ENCODE measurements at places on chromosomes 1 and 21.

- no peak for DNase-seq
Observed at GRCh38 chr1:212098771-212099170, 63.2 kb downstream of the DTL start.

DNA sequence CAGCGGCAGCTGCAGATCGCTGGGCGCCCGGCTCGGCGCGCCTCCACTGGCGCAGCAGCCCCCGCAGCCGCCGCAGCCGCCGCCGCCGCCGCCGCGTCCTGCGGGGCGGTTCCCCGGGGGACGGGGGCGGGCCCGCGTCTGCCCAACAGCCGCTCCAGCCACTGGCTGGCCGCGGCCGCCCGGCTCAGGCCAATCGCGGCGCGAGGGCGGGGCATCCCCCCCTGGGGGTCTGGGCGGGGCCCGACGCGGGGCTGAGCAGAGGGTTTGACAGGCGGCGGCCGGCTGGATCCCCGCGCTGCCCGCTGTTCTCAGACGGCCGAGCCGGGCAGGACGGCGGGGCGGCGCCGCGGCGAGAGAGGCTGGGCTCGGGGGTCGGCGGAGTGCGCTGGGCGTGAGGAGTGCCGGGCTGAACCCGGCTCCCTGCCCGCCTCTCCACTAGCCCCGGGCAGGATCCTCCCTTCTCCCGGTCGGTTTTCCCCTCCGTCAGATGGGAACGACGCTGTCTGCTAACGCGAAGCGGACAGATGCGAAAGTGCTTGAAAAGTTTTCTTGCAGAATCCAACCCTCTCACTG is at the start of gene GLIS1:
Gene GLIS1 (minus strand): TSS at position 56 of the 573 bp plus-strand sequence. CDS start 1,100 bp downstream, outside the sequence.
- peak; percentile 91 for DNase-seq

DNA sequence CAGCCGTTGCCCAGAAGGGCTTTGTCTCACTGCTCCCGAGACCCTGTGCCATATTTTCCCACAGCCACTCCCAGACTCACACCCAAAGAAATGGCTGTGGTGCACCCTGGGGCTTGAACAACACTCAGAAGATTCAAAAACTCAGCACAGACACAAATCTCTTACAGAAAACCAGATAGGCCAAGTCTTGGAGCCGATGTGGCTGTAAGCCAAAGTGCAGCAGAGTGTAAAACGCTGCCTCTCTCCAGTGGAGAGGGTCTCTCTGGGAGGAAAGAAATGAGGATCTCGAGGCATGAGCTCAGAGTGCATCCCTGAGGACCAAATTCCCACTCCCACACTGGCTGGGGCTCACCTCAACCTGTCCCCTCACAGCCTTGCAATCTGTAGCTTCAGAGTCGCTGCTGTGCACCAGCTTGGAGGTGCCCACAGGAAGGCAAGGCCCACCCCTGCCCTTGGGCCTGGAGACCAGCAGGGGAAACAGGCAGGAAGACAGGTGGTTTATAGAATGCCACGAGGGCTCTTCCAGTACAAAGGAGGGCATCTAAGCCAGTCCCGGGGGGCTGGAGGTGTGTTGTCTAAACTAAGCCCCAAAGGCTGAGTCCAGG is 171.3 kb upstream of the AJAP1 start:
- DNase-seq: no peak

- no peak for DNase-seq
Observed at GRCh38 chr1:27643600-27644368, 8.8 kb upstream of the FGR start.

DNA sequence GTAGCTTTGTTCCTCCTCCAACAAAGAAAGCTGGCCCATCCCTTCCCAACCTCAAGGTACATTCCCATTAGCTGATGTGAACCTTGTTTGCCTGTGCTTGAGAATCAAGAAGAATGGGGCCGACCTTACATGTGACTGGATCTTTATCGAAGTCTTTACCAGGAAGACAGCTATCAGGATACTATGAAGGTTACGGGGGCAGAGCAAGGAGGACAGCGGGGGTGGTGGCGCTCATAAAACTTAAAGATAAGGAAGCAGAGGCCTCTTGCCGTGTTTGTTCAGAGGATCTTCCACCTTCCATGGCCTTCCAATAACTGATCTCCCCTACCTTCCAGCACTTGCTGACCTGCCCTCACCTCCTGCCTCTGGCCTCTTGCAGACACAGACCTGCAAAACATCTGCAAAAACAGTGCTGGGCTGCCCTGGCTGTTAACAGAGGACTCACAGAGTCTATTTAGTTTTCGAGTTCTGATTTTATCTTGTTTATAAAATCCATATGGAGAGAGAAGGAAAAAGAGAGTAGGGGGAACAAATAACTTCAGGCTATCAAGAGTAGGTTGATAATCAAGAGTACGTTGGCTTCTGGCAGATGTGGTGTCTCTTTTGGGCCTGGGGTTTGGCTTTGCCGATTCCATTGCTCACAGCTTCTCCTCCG is 198.0 kb downstream of the HUNK start:
- DNase-seq: no peak

GRCh38 chr1:39317111-39317510 is 112.6 kb downstream of the MACF1 start:
- DNase-seq: no peak

GRCh38 chr21:17834639-17835354 is 15.6 kb upstream of the C21orf91 start:
- DNase-seq: no peak

DNA sequence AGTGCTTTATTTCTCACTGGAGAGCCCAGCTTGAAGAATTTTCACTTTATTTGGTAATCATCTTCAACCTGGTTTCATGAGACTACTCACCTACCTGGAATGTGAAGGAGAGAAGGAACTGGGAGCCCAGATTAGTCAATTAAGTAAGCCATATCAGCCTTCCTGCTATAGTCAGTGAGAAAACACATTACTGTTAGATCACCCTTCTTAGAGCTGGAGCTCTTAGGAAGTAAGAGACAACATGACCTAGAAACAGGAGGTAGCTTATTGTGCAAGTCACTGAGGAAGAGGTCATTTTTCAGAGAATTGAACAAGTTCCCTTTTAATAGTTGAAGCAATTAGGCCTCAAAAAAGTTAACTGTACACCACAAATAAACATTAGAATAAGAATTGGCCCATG is 49.2 kb upstream of the TEKT2 start:
- DNase-seq: no peak

DNA sequence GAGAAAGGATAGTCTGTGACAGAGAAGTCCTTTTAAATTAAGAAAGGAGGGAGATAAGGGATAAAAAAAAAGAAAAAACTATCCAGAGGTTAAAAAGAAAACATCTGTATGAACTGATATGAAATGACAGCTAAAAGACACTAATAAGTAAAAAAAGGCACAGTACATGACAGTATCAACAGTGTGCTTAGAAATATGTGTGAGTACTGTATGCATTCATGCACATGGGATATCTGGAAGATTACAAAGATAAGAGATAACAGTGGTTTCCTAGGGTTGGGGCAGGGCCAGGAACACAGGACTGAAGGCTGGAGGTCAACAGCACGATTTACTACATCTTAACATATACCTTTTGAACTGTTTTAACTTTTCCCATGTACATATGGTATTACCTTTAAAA is 13.3 kb downstream of the PTP4A2 start:
- DNase-seq: no peak

- no peak for DNase-seq
Observed at GRCh38 chr1:212152308-212152693, 116.8 kb downstream of the DTL start.

- DNase-seq: no peak
Observed at GRCh38 chr1:43435146-43436145, 18.3 kb downstream of the HYI start.

DNA sequence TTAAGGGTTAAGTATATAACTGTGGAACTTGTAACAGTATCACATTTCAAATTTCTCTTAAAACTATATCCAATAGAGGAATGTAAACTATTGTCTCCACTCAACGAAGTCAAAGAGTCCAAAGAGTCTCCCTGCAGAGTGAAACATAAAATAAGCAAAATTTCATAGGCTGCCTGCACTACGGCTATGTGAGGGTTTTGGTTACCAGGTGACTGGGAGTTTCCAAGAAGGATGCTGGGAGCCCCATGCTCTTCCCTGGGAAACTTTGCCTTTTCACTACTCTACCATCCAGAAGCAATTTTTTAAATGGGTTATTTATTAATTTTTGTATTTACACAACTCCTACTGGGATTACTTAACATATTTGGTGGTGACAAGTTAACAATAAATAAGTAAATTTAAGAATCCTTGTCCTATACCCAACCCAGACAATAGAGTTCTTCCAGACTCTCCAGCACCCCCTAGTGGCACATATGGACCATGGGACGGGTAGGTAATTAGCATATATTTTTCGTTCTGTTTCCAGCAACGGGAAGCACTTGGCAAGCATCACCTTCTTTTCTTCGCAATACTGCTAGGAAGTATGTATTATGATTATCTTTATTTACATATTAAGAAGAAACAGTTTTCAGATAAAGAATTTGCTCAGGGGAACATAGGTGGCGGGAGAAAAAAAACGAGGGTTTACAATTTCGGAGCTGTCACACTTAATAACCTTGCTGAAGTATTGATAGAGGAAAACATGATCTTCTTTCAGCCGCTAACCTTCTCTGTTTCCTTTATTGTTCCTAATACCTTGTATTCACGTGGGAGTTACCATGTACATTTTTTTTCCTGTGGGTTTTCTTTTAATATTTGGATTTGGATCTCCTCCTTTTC is 3.5 kb downstream of the FMO2 start:
- no peak for DNase-seq

DNA sequence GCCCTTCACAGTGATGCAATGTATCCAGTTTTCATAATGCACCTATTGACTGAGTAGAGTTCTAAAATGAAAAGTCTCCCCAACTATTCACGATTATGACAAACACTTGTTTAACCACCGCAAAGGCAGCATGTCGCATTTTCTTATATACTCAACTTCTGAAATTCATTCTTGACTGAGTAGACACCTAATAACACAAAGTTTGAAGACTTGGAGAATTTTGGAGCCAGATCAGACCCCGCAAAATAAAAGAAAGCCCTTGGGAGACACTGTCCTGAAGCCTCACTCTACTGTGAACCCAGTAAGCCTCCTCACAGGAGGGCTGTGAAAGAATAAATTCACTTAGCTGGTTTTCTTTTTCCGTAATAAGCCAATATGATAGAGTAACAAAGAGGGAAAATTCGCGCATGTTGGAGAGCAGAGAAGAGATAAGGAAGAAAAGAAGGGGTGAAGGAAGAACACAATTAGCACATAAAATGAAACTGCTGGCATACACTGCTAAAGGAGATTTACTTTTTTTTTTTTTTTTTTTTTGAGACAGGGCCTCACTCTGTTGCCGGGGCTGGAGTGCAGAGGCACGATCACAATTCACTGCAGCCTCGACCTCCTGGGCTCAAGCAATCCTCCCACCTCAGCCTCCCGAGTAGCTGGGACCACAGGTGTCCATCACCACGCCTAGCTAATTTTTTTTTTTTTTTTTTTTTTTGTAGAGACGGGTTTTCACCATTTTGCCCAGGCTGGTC is 492 bp upstream of the COLGALT2 start:
- DNase-seq: no peak

- DNase-seq: no peak
Observed at GRCh38 chr1:154434346-154435085, 29.4 kb downstream of the IL6R start.

- peak; percentile 55 for DNase-seq
Observed at GRCh38 chr1:202189001-202189790, 4.4 kb upstream of the LGR6 start.

DNA sequence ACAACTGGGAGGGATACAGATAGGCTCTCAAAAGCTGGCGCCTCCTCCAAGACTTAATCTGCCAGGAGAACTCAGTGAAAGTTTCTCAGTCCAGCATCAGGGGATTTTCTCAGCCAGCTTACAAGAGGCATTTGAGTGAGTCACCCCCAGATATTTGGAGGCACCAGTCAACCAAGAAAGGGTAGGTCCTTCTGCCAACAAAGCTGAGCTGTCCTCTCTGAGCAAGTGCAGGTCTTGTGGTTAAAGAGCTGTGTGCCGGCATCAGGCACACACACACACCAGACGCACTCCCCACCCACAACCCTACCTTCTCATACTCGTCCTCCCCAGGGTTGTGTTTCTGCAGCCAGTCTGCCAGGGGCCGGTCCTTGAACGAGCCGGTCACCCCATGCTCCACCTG is 27.0 kb upstream of the PPP1R15B start:
- peak; percentile 77 for DNase-seq

DNA sequence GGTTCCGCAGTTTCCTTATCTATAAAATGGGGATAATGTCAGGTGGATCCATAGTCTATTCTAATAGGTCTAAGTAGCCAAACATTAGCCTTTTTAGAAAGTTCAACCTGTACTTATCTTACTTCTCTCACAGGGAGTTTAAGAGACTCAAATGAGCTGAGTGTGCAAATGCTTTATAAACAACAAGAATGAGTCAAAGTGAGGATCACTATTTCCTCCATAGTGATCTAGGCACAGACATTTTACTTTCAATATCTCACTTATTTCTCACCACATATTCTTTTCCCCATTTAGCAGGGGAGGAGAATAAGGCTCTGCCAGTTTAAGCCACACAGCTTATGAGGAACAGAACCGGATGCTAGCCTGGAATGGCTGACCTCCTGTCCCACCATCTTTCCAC is 92.1 kb upstream of the LMO4 start:
- DNase-seq: no peak

- no peak for DNase-seq
Observed at GRCh38 chr1:225349826-225350225, 78.0 kb downstream of the LBR start.
